NCI-H524 (cell line): ENCODE measurements at places on chromosomes 1 and 21.

GRCh38 chr1:31749785-31750735, 14.1 kb downstream of the ADGRB2 start:
- DNase-seq = no peak

- DNase-seq = no peak
These were observed 151.3 kb downstream of the RUNX1 start for GRCh38 chr21:34897828-34898227.

GRCh38 chr1:218249338-218250140, 35.6 kb upstream of the RRP15 start:
- DNase-seq = no peak

- no peak for DNase-seq
These were observed 19.6 kb upstream of the AGPAT3 start for GRCh38 chr21:43845386-43845785.

DNA sequence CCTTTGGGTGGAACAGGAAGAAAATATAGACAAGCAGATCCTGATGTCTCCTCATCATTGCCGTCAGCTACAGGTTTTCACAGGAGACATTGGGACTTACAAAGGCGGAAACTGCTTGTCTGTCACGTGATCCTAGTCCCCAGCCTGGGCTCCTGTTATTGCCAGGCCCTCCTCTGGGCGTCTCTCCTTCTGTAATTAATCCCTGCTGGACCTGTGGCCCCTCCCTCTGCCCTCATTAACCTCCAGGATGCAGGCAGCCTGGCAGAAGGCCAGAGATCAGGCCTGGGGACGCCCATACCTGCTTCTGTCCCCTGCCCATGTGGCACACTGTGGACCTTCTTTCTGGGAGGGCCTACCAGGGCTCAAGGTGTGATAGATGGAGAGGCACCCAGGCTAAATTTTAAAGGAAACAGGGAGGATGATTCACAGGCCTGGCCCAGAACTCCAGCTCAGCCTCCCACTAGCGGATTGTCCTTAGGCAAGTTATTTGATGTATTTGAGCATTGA, 2.4 kb downstream of the S100A5 start:
- peak; percentile 76 for DNase-seq

GRCh38 chr1:173190101-173190936, 16.8 kb downstream of the TNFSF4 start:
- DNase-seq = peak; percentile 38
